H7 (cell line): ENCODE measurements at places on chromosomes 6 and 20.

- peak; percentile 64 for DNase-seq
Observed at GRCh38 chr6:133854364-133855275, 34.3 kb upstream of the TCF21 start.

DNA sequence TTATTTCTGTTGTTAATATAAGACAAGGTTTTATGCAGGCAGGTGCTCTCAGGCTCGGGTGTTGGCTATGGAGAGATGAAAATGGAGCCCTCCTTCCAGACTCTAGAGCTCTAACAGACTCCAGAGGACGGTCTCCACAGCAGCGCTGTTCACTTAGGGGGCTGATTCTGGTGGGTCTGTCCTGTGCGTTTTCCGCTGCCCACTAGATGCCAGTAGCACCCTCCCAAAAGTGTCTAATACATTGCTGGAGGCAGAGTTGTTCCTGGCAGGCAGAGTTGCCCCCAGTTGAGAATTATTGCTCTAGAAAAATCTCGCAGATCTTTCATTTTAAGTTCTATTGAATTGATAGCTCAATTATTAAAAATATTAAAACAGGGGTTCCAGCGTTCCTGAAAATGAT, 109.9 kb downstream of the MAP3K4 start:
- peak; percentile 26 for DNase-seq

DNA sequence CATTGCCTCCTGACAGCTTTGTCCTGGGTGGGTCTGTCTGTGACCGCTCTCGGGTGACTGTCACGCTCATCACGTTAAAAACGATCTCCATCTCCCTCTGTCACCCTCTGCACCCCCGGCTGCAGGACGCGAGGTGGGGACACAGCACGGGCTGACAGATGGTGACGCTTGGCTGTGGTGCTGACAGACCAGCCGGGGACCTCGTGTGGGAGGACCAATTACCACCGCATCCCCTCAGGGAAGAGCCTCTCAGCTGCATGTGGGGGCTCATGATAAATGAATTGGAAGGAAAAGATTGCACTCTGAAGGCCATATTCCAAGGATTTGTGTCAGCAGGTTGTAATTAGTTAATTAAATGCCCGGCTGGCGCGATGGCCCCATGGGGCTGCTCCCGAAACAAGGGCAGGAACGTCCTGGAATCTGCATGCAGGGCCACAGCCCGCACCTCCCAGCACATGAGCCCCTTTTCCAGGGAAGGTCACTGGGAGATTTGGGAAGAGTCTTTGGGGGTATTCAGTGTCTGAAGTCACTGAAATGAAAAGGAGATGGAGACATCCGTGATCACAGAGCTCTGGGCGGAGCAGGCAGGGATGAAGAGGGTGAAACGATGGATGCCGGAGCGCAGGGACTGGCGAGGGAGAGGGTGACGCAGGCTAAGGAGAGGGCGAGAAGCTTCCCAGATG, 87.1 kb downstream of the ERMARD start:
- peak; percentile 30 for DNase-seq

- DNase-seq: no peak
Observed at GRCh38 chr6:38417521-38417920, 222.2 kb downstream of the BTBD9 start.

DNA sequence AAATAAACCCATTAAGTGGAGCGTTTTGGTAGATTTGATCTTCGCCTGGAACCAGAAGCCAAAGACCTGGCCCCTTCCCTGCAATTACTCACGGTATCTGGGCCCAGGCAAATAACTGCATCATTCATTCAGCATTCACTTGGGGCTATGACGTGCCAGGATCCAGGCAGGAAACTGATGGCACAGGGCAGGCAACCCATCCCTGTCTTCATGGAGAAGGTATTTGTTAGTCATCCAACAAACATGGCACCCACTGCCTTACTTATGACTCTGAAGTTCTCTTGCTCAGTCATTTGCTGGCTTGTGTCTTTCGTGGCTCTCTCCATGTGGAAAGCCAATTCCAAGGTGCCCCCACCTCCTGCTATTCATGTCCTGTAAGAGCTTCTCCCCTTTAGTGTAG, 232.4 kb downstream of the BMP7 start:
- DNase-seq: no peak

DNA sequence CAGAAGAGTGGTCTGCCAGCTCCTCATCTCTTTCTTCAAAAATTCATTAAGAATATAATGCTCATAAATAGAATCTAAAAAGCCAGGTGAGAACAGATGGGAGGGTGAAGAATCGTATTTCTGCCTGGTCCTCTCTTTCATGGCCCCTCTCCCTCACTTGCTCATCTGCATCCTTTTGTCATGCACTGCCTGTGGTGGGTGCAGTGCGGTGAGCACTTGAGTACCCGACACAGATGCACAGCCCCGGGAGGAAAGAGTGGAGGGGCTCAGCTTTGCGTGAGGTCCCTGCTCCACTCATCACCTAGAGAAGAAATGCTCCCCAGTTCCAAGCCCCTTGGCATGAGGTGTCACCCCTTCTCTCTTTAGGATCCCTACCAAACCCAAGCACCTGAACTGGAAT, 58.1 kb upstream of the GLP1R start:
- DNase-seq: no peak

- DNase-seq: peak; percentile 64
Observed at GRCh38 chr6:137867685-137868509, 838 bp downstream of the TNFAIP3 start.

- no peak for DNase-seq
Observed at GRCh38 chr6:90233994-90234393, 62.6 kb downstream of the BACH2 start.

DNA sequence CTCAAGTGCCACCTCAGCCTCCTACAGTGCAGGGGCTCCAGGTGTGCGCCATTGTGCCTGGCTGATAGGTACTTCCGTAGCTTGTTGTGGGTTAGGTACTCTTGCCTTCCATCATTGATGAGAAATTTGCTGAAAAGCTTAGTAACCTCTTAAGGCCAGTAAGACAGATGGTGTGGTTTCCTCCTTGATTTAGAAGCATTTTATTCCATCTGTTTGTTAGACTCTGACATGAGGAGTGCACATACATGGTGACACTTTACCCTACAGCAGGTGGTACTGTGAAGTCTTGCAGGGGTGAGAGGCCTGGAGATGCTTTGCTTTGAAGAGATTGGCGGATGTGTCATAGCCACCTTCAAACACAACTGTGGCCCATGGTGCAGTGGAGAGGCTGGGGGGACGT, 14.8 kb upstream of the MTG2 start:
- no peak for DNase-seq

DNA sequence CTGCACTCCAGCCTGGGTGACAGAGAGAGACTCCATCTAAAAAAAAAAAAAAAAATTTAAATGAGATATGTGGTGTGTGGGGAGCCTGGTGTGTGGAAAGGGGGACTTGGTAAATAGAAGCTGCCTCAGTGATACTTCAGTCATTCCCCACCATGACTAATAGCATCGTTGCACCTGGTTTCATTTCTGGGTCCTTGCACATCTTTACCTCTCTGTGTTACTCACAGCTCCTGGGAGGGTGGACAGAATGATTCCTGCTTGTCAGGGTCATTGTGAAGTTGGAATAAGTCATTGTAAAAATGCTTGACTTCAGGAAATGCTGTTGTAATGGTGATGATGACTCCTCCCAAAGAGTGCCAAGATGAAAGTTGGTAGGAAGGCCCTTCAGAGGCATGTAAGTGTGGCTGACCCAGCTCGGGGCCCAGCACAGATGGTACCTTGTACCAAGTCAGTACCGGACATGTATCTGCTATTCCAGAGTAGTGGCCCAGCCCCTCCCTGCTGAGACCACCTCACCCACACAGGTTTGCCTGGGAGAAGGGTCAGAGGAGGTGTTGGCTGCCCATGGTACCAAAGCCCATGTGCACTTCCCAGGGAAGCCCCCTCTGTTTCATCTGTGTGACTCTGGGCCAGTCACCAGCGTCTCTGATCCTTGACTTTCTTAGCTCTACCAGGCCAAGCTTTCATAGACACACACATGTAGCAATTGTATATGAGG, 48.4 kb downstream of the PLAGL2 start:
- DNase-seq: peak; percentile 13

GRCh38 chr6:131005439-131006016, 57.5 kb downstream of the EPB41L2 start:
- DNase-seq: no peak
